Activated T-helper 1 cell treated with anti-CD3 and anti-CD28 coated beads, Interleukin-2, amount 50 U/mL, for 16 hours (primary cell): ENCODE measurements at places on chromosomes 13 and 19.

- DNase-seq = no peak
Measured at GRCh38 chr19:46082728-46083050, 41.8 kb downstream of the IGFL3 start.

DNA sequence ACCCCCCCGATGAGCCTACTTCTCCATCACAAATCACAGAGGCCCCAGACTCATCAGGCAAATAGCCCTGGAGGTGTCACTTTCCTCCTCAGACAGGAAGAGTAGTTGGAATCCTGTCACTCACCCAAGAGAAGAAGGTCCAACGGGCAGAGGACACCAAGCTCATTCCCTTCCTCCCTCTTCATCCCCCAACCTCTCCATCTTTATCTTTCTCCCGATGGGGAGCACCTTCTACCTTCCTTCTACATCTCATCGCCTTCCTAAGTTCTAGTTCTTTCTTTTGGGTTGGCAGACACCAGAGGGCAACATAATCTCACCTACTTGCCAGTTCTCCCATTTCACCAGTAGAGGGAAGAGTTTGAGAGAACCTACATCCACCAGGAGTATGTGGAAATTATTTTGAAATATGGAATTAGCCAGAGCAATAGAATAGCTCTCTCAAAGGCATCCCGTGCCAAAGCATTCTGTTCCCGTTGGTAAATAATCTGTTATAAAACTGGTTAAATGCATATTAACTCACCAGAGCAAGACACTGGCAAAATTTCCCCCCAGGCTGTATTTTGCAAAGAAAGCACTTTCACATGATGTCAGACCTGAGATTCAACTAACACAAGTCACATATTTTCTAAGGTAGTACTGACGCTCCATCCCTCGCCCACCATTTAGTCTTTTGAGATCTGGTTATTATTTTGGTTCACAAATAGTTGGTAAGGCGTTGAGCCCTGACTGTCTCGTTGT, 55.0 kb downstream of the ZIC5 start:
- DNase-seq = no peak

GRCh38 chr13:31909864-31910551, 121.6 kb upstream of the FRY start:
- DNase-seq = no peak

- no peak for DNase-seq
Measured at GRCh38 chr13:110876609-110877008, 38.3 kb downstream of the ANKRD10 start.

- DNase-seq = no peak
Measured at GRCh38 chr13:95494082-95494681, 58.3 kb upstream of the CLDN10 start.

DNA sequence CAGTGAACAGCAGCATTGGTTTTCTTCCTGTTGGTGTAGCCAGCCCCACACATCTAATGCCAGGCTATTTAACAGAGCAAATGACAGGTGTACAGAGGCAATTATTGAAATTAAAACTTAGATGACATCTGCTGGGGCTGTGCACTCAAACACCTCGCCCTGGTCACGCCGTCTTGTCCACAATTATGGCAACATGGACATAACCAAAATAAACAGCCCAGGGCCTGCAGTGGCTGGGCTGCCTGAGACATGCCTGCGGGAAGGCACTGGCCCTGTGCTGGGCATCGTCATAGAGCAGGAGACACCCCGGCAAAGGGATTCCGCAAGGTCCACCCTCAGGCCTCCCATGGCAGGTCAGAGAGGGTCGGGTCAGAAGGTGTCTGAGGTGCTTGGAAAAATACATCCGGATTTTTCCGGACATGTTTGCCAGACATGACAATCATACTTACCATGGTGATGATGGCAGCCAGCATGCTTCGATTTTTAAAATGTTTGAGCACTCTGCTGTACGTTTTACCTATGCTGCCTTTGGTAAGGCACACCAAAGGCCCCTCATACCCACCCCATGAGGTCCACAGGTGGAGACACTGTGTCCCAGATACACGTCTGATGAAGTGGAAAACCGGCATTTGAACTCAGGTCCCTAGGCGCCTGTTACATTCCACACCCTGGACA, 47.8 kb downstream of the TSHZ3 start:
- DNase-seq = no peak

- no peak for DNase-seq
Measured at GRCh38 chr19:29724102-29724641, 9.1 kb upstream of the C19orf12 start.

DNA sequence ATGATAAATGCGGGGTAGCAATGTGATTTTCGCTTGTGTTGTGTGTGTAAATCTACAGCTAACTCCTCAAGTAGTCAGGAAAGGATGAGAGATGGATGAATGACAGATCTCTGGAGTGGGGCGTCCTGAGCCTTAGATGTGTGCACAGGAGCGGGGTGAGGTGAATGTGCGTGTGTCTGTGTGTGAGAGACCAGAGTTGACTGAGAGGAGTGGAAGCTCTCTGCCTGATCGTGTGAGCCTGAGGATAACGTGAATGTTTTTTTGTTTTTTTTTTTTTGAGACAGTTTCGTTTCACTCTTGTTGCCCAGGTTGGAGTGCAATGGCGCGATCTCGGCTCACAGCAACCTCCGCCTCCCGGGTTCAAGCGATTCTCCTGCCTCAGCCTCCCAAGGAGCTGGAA, 805 bp downstream of the ZNF461 start:
- no peak for DNase-seq

- DNase-seq = no peak
Measured at GRCh38 chr19:31260171-31260933, 88.9 kb downstream of the TSHZ3 start.

GRCh38 chr13:46624821-46625220, 71.9 kb downstream of the LRCH1 start:
- DNase-seq = no peak

DNA sequence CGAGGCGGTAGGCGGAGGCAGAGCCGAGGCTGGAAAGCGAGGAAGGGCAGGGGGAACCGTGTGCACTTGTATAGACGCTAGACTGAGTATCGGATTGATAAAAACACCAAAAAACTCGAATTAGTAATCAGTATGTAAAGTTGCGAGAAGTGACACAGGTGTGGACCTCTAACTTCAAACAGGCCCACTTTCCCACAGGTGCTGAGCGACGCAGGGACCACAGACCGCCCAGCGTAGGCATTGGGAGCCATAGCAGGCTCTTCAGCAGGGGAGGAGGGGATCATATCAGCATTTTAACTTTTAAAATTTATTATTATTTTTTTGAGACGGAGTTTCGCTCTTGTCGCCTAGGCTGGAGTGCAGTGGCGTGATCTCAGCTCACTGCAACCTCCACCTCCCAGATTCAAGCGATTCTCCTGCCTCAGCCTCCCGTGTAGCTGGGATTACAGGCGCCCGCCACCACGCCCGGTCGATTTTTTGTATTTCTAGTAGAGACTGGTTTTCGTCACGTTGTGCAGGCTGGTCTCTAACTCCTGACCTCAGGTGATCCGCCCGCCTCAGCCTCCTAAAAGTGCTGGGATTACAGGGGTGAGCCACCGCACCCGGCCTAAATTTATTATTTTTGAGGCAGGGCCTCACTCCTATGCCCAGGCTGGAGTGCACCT, 574 bp downstream of the VMAC start:
- no peak for DNase-seq

DNA sequence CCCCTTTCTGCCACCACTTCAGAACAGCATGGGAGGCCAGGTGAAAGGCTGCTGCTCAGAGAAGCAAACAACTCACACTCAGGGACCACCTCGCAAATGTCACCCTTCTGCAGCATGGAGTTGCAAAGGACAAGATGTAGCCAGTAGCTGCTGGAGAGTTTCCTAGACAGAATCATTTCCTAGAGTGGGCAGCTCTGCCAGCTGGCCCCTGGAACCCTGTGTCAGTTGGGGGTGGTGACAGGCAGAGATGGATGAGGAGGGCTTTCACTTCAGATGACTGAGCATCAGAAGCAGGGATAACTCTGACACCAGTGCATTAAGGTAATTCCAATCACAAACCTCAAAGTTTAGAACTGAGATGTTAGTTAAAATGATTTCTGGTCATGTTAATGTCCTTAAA, 34.4 kb upstream of the EPHX3 start:
- DNase-seq = no peak

DNA sequence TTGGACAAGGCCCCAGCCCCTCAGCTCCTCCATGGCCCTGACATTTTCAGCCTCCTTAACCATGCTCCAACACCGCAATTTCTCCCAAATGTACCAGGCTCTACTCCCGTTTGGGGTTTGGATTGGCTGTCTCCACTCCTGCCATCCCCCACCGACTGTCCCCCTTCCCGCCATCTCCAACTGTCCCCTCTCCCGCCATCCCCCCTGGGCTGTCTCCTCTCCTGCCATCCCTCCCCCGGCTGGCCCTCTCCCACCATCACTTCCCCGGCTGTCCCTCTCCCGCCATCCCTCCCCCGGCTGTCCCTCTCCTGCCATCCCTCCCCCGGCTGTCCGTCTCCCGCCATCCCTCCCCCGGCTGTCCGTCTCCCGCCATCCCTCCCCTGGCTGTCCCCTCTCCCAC, 5.4 kb downstream of the BCAT2 start:
- no peak for DNase-seq

GRCh38 chr19:21912654-21913053, 76.7 kb upstream of the ZNF43 start:
- DNase-seq = no peak

GRCh38 chr19:44260695-44261446, 1.2 kb downstream of the ZNF233 start:
- DNase-seq = no peak

DNA sequence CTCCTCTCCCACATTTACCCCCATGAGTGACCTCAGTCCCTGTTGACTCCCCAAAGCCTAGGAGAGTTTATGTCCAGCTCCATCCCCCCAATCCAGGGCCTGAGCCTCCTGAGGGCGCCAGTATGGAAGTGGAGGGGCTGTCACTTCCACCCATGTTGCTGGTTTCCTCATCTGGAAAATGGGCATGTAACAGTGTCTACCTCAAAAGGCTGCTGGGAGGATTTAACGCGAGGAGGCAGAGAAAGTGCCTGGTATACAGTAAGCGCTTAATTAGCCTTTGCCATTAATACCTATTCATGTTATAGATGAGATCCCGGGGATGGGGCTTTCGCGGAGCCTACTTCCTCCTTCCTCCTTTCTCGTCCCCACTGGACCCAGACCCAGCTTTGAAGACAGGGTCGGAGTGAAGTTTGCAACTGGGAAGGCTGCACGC, 476 bp downstream of the TYK2 start:
- DNase-seq = no peak

- no peak for DNase-seq
Measured at GRCh38 chr13:59690857-59691500, 472.7 kb downstream of the DIAPH3 start.

- DNase-seq = no peak
Measured at GRCh38 chr13:29459813-29460355, 135.6 kb downstream of the SLC7A1 start.

DNA sequence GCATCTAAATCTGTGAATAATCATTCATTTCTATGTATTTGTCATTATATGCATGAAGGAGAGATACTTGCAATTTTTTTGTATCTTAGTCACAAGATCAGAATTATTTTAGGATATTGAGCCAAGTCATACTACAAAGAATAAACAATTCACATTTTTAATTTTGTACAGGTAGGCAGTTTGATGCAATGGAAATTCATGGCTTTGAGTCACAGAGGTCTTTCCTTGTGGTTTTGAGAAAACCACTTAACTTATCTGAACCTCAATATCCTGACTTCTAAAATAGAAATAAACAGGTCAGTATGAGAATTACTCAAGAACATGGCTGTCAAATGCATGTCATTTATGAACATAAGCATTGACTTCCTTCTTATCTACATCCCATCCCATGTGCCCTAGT, 221.4 kb upstream of the SLC10A2 start:
- no peak for DNase-seq

DNA sequence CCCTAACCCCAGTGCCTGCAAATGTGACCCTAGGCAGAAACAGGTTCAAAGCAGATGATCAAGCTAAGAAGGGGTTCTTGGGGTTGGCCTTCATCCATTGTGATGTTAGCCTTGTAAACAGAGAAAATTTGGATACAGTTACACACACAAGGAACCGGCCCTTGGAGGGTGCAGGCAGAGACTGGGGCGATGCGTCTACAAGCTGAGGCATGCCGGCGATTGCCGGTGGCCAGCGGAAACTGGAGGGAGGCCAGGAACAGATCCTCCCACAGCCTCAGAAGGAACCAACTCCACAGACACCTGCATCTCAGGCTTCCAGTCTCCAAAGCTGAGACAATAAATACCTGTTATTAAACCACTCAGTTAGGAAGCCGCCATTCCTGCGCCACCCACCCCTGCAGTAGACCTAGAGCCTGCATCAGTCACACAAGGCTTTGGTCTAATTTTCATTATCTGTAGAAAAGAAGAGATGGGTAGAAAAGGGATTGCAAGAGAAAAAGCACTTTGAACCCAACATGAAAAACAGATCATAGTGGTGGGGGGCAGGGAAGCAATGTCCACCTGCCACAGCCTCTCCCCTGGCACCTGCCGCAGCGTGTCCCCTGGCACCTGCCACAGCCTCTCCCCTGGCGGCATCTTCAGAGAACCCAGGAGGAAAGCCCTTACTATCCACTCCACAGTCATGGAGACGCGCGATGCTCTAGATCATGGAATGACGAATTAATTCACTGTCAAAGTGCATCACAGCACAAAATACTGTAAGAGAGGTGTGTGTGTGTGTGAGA, 119.7 kb upstream of the SOX1 start:
- no peak for DNase-seq

GRCh38 chr19:18425515-18426415, 6.6 kb downstream of the SSBP4 start:
- DNase-seq = no peak
